Motor neuron (in vitro differentiated cells): ENCODE measurements at places on chromosomes 1 and 21.

- no peak for ATAC-seq
These were observed 20.3 kb upstream of the CA6 start for GRCh38 chr1:8925406-8925805.

- ATAC-seq: no peak
These were observed at the start of gene RIPK4 for GRCh38 chr21:41766883-41767605. TSS of gene RIPK4 (minus strand) at chr21:41767052. CDS start at chr21:41767041, 11 bp downstream.

GRCh38 chr1:118204648-118205047 lies 19.6 kb upstream of the SPAG17 start:
- ATAC-seq: no peak

DNA sequence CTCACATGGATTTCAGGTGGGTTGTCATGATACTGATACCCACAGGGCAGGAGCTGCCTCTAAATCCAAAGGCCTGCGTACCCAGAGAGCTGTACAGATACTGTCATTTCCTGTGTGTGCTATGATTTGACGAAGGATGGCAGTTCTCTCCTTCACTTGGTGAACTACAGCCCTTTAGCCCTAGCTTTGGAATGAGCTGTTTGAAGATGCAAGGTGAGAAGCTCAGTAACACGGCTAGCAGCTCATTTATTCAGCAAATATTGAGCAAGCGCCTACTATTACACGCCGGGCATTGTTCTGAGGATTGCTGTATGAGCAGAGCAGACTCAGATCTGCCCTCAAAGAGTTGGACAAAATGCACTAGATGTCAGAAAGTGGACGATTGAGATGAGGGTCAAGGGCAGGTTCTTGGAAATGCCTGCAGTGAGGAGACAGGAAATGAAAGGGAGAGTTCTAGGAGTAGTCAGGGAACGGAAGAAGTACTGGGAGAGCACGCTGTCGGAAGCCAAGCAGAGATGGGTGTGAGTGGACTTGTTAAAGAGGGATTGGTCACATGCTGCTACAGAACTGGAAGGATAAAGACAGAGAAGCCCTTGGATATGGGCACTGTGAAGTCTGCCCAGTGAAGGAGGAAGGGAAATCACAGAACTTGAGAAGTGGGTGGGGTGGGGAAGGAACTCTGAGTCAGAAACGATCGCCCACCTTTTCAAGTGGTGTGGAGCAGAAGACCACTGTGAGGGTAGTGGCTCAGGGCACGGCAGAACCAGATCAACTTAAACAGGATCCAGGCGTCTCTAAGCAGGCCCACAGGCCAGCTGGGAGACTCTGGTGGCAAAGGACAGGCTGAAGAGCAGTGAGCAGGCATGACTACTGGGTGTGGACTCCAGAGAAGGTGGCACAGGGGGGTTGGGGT lies 7.1 kb downstream of the PTGFRN start:
- ATAC-seq: no peak

DNA sequence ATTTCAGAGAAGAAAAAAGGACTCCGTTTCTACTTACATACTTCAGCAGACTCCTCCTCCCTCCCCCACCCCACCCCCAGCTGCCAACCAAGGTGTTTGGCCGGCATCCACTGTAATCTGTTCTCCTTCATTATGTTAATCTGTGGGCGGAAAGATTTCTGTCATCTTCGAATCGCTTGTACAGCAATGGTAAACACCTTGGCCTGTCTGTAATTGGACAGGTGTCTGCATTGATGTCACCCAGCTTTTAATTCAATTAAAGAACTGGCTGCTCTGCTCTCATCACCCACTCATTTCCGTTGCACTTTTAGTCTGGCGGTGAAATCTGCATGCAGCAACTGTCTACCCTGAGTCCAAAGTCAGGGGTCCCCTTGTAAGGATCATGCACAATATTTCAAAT lies 368.6 kb downstream of the USH2A start:
- no peak for ATAC-seq

DNA sequence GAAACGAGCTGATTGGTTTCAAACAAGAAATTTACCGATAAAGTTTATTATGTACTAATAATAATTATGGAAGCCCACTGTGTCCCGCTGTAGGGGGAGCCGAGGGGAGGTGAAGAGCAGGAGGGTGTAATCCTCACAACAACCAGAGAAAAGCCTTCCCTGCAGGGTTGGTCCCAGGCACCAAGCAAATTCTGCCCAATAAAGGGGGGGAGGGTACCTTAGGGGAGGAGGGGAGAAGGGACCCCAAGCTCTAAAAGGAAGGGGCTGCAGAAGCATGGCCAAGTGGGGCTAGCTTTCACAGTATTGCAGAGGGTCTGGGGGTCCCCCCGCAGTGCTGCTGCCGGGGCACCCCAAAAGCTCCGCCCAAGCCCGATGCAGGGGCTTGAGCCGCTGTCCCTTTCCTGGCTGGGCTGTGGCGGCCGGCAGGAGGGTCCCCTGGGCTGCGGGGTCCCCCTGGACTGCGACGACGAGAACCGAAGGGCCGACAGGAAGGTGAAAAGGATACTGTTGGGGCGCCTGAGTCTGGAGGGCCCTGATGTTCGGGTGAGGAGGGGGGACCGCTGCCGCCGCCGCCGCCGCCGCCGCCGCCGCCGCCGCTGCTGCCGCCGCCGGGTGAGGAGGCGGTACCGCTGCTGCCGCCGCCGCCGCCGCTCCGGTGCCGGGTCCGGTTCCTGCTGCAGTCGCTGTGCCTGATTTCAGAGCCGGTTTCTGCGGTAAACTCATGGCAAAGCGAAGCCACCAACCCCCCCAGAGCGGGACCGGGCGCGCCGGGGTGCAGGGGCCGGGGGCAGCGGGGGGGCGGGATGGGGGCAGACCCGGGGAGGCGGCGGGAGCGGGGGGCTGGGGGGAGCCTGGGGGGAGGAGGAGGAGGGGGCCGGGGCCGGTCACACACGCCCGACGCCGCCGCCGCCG lies 771 bp downstream of the EIF4G3 start:
- peak; percentile 21 for ATAC-seq

DNA sequence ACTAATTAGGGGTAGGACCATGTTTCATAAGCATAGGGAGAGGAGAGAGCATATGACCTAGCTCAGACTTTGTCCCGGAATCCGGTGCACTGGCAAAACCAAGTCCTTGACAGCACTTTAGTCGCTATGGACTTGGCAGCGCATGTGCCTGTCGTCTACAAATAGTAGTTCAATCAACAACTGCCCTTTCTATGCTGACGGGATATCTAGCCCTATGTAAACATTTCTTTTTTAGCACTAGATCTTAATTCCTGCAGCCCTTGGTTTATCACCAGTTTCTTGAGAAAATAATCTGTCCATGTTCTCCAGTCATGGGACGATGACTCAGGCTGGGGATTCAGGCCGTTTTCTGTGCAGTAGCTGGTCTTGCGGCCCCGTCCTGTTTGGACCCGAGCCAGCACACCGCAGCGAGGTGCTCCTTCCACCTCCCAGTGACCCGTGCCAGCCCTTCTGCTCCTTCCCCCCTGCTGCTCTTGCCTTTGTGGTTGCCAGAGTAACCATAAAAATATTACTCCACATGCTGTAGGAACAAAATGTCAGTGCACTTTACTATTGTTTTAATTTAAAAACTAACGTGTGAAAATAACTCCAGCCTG lies 8.6 kb upstream of the MT1HL1 start:
- ATAC-seq: peak; percentile 93

- no peak for ATAC-seq
These were observed 490.6 kb upstream of the VAMP3 start for GRCh38 chr1:7280347-7280960.

DNA sequence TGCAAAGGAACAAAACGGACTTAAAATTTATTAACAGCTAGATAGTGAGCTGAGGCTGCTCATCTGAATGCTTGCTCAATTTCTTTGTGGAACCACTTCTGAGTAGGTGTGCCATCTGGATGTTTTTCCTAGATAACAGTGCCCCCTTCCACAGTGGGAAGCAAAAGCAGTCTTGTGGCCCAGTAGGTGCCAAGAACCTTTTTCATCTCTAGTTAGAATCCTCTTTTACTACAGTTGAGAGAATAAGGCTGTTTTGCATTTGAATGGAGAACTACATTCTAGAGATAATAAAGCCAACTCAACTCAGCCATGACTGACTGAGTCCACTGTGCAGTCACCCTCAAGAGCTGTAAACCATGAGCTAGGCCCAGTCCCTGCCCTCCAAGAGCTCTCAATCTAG lies 13.3 kb downstream of the F3 start:
- ATAC-seq: peak; percentile 3

- ATAC-seq: no peak
These were observed 30.5 kb upstream of the MACF1 start for GRCh38 chr1:39173995-39174380.

DNA sequence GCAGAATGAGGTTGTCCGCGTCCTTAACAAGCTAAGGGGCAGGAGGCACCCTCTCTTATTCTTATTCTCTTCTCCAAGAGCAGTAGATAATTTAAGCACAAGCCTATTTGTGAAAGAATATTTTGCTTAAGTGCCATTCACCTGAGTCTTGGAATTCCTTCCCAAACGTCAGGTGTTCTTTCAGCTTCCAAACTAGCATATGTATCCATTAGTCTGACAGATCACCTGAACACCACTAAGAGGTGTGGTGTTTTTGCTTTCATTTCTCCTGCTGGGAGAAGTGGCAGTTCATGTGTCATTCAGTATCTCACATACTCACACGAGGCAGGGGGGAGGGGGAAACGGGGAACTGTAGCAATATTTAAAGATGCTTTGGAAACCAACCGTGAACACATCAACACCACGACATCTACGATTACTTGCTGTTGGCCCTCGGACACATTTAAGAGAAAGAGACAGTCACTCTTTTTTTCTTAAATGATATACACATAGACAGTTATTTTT lies 45.5 kb upstream of the RBM15 start:
- ATAC-seq: no peak

DNA sequence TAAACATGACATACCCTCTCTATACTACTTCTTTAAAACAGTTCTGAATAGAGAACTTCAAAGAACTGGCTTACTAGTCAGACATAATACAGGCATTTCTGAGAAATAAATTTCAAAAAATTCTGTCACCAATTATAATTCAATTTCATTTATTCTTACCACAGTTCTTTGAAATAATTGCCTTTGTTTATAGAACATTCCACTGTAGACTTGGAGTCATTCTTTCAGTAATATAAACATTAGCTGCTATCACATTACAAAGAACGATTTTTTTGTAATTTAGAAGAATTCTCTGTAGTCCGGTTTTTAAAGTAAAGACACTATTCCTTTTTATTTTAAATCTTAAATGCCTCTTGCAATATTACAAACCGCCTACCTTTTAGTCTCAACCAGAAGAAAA lies 146.4 kb upstream of the COL11A1 start:
- no peak for ATAC-seq

GRCh38 chr1:31259746-31260145 lies 20.1 kb upstream of the NKAIN1 start:
- ATAC-seq: no peak

- ATAC-seq: no peak
These were observed 16.7 kb downstream of the LPAR3 start for GRCh38 chr1:84876353-84876752.

DNA sequence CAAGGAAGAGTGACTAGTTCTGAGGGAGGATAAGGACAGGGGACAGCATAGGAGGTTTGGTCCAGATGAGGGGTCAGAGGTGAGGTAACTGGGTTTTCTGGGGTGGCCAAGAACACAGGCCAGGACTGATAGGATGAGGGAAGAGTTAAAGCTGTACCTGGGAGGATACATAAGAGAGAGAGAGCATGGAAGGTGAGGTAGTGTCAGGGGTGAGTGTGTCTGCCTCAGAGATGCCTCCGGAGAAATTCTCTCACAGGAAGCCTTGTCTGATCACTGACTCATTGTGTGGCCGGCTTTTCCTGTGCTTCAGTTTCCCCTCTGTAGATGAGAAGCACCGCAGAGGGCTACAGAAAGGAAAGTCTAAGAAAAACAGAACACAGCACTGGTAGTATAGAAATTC lies 40.2 kb downstream of the FASLG start:
- ATAC-seq: no peak

DNA sequence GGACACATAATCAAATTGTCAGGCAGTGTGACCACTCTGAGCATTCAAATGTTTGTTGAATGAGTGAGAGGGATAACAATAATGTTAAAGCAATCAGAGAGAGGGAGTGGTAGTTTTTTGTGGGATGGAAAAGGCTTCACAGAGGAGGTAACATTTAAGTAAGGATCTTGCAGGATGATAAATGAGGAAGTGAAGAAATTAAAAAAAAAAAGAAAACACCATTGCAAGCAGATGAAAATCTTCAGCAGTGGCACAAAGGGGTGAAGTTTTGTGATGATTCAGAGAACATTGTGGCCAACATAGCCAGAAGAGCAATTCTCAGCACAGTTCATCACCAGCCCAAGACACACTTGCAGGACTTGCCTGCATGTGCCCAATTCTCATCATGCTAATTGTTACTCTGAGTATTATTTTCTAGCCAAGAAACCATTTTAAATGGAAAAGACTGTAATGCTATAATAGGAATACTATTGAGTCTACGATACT lies 35.0 kb downstream of the OVGP1 start:
- no peak for ATAC-seq

- no peak for ATAC-seq
These were observed 755 bp downstream of the RPAP2 start for GRCh38 chr1:92299477-92300150.

- ATAC-seq: peak; percentile 53
These were observed 13.8 kb upstream of the NASP start for GRCh38 chr1:45569962-45570581.

DNA sequence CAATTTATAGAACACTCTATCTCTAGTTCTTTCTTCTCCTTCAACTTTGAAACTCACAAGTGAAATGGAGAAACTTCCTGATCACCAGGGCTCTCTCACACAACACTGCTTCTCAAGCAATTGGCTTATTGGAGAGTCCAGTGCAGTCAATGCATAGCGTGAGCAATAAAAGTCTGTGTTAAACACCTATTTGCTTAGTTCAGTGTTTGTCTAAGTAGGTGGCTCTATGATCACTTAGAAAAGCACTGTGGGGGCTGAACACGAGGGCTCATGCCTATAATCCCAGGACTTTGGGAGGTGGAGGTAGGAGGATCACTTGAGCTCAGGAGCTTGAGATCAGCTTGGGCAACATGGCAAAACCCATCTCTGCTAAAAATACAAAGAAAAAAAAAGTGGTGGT lies 12.2 kb downstream of the CTSS start:
- ATAC-seq: no peak

GRCh38 chr1:224770336-224770693 lies 154.2 kb downstream of the CNIH3 start:
- ATAC-seq: no peak

GRCh38 chr1:85244271-85245061 lies 15.0 kb downstream of the C1orf52 start:
- ATAC-seq: peak; percentile 31
